Dorsolateral prefrontal cortex (tissue), 122 donors: ENCODE measurements at places on chromosomes 16 and 17. TPM values are rescaled to one million over a fixed set of nuclear protein-coding genes. Genes with fewer than 3 reads are reported as not detected.

The RUNDC3A gene
- total RNA-seq = 401 TPM

The CBX2 gene
- total RNA-seq = 2.0 TPM

The PLEKHG4 gene
- total RNA-seq = 3.9 TPM

The GIT1 gene
- total RNA-seq = 184 TPM

The ARHGAP23 gene
- total RNA-seq = 155 TPM

The RABEP1 gene
- total RNA-seq = 101 TPM

The IL34 gene
- 41.6 TPM for total RNA-seq

The NTN1 gene
- total RNA-seq = 2.9 TPM

The SGCA gene
- total RNA-seq = 2.1 TPM

The ATP1B2 gene
- total RNA-seq = 581 TPM

The TMEM88 gene
- 8.7 TPM for total RNA-seq

The TRIM16 gene
- total RNA-seq = 16.1 TPM

The NT5C3B gene
- total RNA-seq = 61.3 TPM

The TIGD7 gene
- total RNA-seq = 9.3 TPM

The RNF43 gene
- total RNA-seq = 4.3 TPM

The CIBAR2 gene
- total RNA-seq = not detected

The CD300E gene
- total RNA-seq = 0.13 TPM

The FBXO39 gene
- 0.27 TPM for total RNA-seq

The SEPTIN1 gene
- total RNA-seq = 4.6 TPM

The HOXB3 gene
- not detected for total RNA-seq

The TP53TG3D gene
- 2.8 TPM for total RNA-seq

The KCNJ18 gene
- total RNA-seq = not detected

The BAIAP3 gene
- total RNA-seq = 270 TPM

The PRAC2 gene
- not detected for total RNA-seq

The SPG7 gene
- 150 TPM for total RNA-seq
